ENCODE measurements at places on chromosomes 5 and 9.

GRCh38 chr5:76471406-76471805 is 68.3 kb downstream of the IQGAP2 start:
- DNase-seq = no peak

GRCh38 chr5:9766581-9766980 is 136.4 kb upstream of the TAS2R1 start:
- no peak for DNase-seq

GRCh38 chr9:38440516-38440915 is 16.3 kb upstream of the IGFBPL1 start:
- no peak for DNase-seq

DNA sequence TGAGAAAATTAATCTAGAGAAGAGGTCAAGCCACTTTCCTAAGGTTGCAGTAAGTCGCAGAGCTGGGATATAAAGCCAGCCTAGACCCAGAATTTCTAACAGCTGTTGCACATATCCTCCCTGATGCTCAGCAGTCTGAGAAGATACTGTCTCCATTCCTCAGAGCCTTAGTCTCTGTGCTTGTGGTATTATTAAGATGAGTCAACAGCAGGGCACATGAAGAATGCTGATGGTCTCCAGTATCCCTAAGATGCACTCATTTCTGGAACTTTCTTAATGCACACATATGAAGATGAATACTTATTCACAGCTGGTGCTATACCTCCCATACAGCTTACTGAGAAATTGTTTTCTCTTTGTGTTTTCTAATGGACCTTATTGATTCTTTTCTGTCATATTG is 32.5 kb downstream of the SGCD start:
- no peak for DNase-seq

DNA sequence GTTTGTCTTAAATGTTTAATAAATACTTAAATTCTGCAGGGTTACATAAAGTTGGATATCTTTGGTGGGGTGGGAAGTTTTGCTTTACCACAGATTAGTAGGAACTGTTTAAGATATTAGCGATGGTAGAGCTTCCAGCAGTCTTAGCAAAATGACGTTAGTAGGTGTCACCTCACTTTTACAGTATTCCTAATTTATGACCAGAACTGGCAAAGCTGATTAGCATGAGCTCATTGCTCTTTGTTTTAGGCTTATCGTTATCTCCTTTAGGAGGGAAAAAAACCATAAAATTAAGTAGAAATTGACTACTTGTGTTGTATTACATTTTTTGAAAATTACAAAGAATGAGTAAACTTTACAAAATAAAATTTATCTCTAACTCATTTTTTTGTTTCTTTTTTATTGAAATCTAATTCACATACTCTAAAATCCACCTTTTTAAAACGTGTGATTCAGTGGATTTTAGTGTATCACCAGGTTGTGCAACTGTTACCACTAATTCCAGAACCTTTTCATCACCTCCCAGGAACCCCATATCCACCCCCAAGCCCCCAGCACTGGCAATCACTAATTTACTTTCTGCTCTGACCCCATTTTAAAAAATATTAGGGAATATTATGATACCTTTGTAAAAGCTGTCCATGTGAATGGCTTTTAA is 129.5 kb downstream of the TRIO start:
- DNase-seq = no peak

Data from G401 (cell line).